ENCODE measurements at places on chromosomes 1 and 21.

GRCh38 chr1:217620814-217621213 is 10.1 kb downstream of the GPATCH2 start:
- DNase-seq = no peak

GRCh38 chr21:34570313-34570712 is 44.6 kb downstream of the RCAN1 start:
- DNase-seq = no peak

DNA sequence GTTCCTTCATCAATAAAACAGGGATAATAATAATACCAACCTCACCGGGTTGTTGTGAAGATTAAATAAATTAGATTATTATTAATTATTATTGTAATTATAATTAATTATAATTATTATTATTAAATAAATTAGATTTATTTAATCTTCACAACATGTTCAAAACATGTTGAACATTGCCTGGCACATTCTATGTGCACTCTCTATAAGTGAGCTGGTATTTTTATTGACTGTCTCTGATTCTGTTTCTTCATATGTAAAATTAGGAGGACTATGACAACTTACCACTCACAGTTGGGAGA is 834 bp upstream of the C8B start:
- no peak for DNase-seq

- no peak for DNase-seq
Observed at GRCh38 chr1:35171579-35171978, 21.4 kb downstream of the SFPQ start.

GRCh38 chr1:27809883-27810282 is 20.7 kb upstream of the PPP1R8 start:
- DNase-seq = no peak

DNA sequence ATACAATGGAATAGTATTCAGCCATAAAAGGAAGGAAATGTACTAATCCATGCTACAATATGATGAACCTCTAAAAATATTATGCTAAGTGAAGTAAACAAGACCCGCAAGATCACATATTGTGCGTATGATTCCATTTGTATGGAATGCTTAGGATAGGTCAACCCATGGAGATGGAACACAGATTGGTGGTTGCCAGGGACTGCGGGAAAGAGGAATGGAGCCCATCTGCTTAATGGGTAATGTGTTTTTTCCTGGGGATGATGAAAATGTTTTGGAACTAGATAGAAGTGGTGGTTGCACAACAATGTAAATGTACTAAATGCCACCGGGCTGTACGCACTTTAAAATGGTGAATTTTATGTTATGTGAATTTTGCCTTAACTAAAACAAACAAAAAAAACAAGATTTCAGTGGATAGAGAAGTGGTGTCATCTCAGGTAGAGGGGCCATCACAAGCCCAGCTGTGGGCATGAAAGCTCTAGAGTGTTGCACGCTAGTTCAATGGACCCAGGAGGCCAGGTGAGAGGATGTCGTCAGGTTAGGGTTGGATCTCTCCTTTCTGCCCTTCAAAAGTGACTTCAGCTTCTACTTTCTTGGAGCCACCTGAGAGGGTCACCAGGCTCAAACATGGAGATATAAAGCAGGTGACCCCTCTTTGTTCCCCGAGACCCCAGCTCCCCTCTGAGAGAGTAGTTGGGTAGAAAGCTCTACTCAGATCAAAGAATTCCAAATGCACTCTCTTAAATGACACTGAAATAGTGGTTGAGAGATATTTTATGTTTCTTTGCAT is 2.5 kb downstream of the C1orf115 start:
- no peak for DNase-seq

- DNase-seq = no peak
Observed at GRCh38 chr1:107547363-107548155, 406.7 kb downstream of the NTNG1 start.

- DNase-seq = no peak
Observed at GRCh38 chr1:106899644-106900043, 156.8 kb upstream of the PRMT6 start.

DNA sequence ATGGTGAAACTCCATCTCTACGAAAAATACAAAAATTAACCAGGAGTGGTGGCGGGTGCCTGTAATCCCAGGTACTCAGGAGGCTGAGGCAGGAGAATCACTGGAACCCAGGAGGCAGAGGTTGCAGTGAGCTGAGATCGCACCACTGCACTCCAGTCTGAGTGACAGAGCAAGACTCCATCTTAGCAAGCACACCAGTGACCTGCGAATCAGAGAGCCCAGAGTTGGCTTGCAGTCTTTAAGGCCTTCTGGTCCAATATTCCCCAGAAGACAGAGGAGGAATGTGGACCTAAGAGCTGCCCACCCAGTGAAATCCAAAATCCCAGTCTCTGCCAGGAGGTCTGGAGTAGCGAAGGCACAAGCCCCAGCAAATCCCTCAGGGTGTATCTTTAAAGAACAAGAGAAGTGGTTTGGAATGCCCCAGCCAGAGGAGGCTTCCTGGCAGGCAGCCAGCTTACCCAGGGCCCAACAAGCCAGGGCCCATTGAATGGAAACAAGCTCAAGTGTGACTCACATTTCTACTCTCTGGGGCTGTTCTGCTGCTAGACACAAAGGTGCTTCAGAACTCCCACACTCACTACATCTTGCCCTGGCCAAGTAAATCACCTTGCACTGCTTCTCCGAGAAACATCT is 23.9 kb downstream of the GPR161 start:
- DNase-seq = peak; percentile 20

DNA sequence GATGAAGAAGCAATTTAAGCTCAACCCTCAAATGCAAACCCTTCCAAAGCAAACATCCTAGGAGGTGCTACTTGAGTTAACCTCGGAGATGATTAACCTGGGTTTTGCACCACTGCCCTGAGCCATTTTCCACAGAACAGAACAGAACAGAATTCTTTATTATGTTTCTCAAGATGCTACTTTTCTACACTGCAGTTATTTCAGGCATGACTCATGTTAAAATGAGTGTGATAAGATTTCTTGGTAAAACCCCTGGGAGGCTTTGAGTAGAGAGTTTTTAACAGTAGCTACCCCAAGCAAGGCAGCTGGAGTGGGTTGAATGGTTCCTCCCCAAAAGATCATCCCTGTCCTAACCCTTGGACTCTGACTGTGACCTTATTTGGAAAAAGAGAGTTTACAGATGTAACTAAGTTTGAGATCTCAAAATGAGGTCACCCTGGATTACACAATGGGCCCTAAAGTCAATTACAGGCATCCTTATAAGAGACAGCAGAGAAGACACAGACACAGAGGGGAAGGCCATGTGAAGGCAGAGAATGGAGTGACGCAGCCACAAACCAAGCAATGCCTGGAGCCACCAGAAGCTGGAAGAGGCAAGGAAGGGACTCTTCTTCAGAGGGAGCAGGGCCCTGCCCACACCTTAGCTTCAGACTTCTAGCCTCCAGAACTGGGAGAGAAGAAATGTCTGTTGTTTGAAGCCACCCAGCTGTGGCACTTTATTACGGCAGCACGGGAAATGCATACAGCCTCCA is 153.4 kb downstream of the ETS2 start:
- DNase-seq = no peak

GRCh38 chr1:222240536-222241181 is 307.2 kb downstream of the HHIPL2 start:
- DNase-seq = no peak

DNA sequence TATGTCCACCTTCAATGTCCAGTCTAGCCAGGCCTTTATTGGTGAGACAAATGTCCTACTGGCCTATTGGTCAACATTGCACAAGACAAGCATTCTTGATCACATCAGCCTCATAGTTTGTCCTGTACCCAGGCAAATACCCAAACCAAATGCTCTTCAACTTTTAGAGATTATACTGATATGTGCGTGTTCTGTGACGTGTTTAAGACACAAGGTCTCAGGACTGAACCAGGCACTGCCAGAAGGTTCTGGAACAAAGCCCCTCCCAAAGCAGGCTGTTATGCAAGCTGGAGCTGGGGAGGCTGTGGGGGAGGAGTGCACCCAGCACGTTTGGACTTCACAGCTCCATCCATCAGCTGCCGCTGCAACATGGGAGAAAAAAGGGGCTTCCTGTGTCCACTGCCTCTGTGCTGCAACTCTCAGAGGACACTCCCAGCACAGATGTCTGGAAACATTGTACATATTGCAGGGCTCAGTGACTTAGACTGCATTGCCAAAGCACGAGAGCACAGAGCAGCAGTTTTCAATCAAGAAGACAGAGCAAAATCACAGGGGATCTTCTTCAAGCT is 45.9 kb downstream of the NID1 start:
- DNase-seq = no peak
